WTC11 (cell line): ENCODE measurements at places on chromosomes 3 and 15. TPM values are rescaled to one million over a fixed set of nuclear protein-coding genes. Genes with fewer than 3 reads are reported as not detected.

GRCh38 chr3:160001148-160001760, 12.6 kb downstream of the IL12A start:
- DNase-seq = no peak
- no peaks in the 10 kb centered on the region for H3K36me3 ChIP-seq
- no peaks in the 10 kb centered on the region for H3K27me3 ChIP-seq
- H3K4me3 ChIP-seq = no peak overlapping the region
- peaks cover 19% of the 10 kb centered on the region for H3K4me1 ChIP-seq

- H3K4me1 ChIP-seq = no peaks in the 10 kb centered on the region
- peaks cover 7% of the 10 kb centered on the region; the same call in 1 of the 2 replicates for H3K36me3 ChIP-seq
- no peak overlapping the region for H3K4me3 ChIP-seq
- H3K27ac ChIP-seq = no peak overlapping the region
- no peak for DNase-seq
These were observed 50.7 kb downstream of the SCN5A start for GRCh38 chr3:38598791-38599190.

DNA sequence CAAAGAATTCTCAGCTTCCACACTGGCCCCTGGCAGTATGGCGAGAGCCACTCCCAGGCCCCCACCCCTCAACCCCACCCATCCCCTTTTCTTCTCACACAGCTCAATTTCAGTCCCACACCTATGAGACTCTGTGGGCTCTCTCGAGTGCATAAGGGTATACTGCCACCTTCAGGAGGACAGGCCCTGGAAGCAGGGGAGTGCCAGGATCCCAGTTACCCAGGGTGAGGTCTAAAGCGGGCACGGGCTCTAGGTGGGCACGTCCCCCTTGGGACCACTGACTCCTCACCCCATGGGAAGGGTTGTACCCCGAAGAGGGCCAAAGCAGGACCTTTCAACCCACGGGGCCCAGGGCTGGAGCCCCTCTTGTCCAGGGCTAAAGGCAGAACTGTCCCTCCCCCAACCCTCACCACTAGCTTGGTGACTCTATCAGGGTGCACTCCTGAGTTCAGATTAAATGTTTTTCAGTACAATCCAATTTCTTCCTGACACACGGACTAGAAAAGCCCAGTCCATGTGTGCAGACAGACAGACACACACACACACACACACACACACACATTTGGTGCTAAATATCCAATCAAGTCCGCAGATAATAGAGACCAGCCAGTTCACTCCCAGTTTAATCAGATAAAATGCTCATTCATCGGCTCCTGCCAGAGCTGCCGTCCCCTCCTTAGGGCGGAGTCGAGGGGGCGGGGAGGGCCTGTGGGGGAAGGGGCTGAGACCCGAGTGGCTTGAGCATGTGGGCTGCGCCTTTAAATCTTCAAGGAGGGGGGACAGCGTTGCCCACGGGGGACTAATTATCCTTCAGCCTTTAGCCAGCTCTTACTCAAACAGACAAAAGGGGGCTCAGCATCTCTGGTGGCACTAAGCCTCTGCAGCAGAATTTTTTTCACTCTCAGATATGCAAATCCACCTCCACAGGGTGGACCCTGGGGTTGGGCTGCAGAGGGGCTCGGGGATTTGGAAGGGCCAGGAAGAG, 59.3 kb downstream of the CYP11A1 start:
- H3K36me3 ChIP-seq = no peaks in the 10 kb centered on the region
- peaks cover 32% of the 10 kb centered on the region for H3K27me3 ChIP-seq
- DNase-seq = peak; percentile 63
- H3K27ac ChIP-seq = no peak overlapping the region
- peaks cover 70% of the 10 kb centered on the region for H3K4me1 ChIP-seq
- H3K4me3 ChIP-seq = peak overlapping the region; percentile 31

ZIC4 gene
- total RNA-seq = 1.9 to 3.5 TPM (median 2.5 TPM) in 3 replicates

DGKG gene
- total RNA-seq = 0.30 to 0.92 TPM (median 0.57 TPM) in 3 replicates
